Putamen (tissue), 1 donor: ENCODE measurements at places on chromosomes 1 and 21.

- DNase-seq, result peak; percentile 83
Measured at GRCh38 chr1:201538612-201539551, at the start of gene NAV1. NAV1 (plus strand) TSS chr1:201539127; CDS start chr1:201622885, 83,758 bp downstream.

- no peak for DNase-seq
Measured at GRCh38 chr1:190104961-190105360, 372.7 kb downstream of the BRINP3 start.

DNA sequence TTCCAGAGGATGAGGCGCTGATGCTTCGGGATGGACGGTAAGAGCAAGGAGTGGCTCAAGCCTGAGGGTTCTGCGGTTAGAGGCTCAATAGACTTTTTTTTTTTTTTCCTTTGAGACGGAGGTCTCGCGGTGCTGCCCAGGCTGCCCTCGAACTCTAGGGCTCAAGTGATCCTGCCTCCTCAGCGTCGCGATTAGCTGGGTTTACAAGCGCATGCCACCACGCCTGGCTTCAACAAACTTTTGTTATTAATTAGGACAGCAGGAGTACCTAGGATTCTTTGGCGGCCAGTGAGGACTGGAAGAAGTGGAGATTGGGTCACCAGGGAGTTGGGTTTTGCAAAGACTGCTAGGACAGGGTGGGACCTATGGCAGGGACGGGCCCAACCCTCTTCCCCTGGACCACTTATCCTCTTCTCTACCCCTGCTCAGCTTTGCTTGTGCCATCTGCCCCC is 587 bp downstream of the SCNM1 start:
- DNase-seq, result no peak

- DNase-seq, result no peak
Measured at GRCh38 chr1:210674151-210674550, 345.4 kb downstream of the HHAT start.

DNA sequence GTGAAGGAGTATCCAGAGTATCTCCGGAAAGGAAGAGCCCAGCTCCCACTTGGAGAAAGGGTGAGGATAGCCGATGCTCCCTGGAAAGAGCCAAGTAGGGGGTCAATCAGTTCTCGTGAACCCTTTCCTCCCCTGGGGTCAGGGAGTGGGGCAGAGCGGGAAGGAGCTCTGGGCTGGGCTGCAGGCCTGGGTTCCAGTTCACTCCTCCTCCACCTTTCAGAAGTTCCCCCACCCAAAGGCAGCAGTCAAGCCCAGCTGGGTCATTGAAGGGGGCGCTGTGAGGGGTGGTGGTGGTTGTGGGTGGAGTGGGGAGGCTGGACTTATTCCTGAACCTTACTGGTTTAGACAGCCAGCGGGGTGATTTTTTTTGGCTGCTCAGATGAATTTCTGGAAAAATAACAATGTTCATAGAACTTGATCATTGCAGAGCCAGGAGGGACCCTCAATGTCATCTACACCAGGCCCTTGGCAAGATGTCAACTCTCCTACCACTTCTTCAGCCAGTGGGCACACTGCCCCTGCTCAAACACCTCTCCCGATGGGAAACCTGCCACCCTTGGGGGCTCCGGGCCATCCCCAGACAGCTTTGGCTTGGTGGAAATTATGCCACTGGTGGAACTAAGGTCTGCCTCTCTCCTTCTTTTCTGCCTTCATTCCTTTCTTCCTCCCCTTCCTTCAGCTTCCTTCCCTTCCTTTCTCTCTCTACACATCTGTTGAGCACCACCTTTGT is 235.8 kb downstream of the TRABD2B start:
- DNase-seq, result no peak

DNA sequence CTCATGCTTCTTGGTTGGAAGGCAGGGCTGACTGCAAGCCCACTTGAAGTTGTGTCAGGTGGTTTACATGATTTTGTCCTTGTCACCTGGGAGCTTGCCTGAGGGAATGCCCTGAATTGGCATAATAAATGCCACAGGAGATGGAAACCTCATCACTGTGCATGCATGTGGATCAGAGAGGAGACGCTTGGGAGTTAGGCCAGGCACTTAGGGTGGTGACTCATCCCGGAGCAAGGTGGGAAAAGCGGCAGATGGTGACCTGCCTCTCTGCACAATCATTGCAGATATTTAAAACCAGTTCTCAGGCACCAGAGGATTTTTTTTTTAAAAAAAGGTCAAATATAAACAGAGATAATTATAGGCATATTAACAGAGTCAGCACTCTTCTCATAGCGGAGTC is 202.2 kb upstream of the KIAA0040 start:
- no peak for DNase-seq

GRCh38 chr1:208910161-208910560 is 666.0 kb upstream of the PLXNA2 start:
- no peak for DNase-seq

GRCh38 chr1:180909005-180909414 is 3.7 kb upstream of the KIAA1614 start:
- no peak for DNase-seq

DNA sequence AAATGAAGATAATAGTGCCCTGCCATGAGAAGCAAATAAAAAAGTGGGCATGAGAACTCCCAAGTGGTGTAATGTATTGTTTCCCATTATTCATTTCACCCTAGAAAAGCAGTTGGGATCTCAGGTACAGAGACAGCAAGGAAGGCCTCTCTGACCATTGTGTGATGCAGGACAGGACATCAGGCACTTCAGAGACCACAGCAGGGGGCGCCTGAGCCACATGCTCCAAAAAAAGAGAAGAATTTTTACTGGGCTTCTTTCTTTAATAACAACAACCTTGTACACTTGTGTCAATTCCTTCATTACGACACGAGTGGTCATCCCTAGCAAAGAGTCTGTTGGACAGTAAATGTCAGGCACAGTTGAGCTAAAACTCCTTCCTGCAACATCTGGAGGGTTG is 533.3 kb downstream of the OMA1 start:
- DNase-seq, result no peak

DNA sequence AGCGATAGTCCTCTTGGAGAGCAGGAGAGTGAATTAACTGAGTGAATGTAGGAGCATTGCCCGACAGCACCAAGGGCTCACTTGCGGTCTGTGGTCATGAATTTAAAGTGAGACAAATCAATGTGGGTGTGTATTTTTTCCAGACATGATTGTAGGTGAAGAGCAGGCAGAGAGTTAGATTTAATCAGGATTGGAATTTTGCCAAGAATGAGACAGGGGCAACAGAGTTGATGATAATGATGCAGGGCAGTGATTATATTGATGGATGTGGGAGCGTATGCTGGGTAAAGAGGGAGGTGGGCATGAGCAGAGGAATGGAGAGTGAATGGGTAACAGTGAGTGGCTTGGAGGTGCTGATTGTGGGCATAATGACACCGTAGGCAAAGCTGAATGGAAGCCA is 20.0 kb upstream of the SYT6 start:
- DNase-seq, result no peak

DNA sequence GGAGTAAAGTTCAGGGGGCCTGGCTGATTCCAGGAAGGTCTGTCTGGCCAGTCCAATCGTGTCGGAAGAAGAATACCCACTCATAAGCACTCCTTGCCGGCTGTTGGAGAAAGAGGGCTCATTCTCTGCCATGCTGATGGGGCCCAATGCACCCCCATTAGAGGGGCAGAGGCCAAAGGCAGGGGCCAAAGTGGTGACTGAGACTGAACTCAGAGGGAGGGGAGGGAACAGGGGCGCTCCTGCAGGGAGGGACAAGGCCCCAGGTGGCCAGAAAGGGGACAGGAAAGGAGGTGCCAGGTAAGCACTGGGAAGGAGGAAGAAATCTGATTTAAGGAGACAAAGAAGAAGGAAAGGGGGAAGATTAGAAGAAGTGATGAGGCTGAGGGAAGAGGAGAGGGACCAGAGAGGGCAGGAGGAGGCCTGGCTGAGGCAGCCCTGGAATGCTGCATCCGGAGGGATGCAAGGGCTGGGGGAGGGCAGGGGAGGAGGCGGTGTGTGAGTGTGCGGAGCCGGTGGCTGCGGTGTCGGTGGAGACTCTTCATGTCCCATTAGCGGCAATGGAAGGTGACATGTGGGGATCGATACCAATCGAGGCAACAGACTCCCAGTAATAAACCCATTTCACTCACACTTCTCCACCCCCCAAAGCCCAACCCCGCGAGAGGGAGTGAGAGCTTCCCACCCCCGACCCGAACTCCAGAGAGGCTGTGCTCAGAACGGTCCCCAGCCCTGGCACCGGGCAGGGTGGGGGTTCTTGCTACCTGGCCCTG is 12.0 kb upstream of the ETV3L start:
- no peak for DNase-seq

DNA sequence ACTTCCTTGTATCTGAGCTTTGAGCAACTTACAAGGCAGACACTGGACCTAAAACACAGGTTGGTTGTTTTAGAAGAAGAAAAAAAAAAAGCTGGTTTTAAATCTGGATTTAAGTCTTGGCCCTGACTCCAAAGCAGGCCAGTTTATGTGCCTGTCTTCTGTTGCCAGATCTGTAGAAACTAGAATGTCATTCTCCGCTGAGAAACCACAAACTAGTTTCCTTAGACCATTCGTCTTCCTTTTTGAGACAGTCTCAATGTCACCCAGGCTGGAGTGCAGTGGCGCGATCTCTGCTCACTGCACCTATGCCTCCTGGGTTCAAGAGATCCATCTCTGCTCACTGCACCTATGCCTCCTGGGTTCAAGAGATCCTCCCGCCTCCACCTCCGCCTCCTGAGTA is 33.9 kb downstream of the APP start:
- no peak for DNase-seq

DNA sequence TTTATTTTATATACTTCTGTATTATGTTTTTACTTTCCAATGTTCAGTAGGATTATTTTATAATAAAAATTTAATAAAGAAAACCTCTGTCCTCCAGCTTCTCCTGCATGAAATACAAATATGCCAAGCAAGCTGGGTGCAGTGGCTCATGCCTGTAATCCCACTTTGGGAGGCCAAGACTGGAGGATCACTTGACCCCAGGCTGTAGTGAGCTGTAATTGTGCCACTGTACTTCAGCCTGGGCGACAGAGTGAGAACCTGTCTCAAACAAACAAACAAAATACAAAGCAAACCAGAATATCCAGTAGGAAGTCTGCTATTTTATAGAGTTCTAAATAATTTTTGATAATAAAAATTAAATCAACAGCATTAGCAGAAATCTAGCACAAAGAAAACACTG is 168.8 kb downstream of the EIF4G3 start:
- no peak for DNase-seq

- no peak for DNase-seq
Measured at GRCh38 chr1:242735323-242735722, 210.8 kb upstream of the PLD5 start.
